ENCODE measurements at places on chromosomes 7 and 10.

GRCh38 chr10:91247360-91248111 lies 27.1 kb downstream of the PCGF5 start:
- DNase-seq, result no peak

- DNase-seq, result no peak
These were observed 129.1 kb upstream of the PPP1R3A start for GRCh38 chr7:114047889-114048288.

- no peak for DNase-seq
These were observed 139.2 kb upstream of the TMEM168 start for GRCh38 chr7:112929421-112929820.

GRCh38 chr7:898855-899681 lies 22.7 kb downstream of the GET4 start:
- DNase-seq, result no peak

DNA sequence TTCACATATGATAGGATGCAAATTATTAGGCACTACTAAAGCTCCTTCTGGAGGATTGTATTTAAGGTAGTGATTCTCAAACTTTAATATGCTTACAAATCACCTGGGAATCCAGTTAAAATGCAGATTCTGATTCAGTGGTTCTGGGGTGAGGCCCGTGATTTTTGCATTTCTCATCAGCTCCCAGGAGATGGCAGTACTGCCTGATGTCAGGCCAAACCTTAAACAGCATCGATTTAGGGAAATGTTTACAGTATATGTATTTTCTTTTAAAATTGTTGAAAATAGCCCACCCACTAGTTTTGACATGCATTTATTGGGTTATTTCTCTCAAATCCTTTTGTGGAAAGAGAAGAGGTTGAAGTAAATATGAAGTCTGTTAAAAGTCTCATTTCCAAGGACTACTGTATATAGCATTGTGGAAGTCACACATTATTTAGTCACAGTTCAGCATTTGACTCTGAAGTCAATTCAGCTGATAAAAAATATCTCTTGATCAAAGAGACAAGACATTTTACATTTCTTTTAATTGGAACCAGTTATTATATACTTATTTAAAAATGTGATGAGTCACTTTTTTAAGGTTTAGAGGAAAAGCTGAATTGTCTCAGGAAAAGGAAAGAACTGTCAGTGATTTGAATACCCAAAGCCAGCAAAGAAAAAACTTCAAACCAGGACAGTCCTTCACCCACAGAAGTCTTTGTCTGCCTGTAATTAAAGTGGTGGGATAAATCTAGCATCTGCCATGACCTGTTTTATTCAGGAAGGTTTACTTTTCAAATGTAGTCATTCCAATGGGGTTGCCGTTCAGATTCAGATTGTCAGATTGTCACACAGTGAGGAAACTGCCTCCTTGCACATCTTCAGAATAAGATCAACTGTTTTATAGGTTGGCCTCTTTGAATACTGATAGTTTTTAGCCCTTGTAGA lies 21.1 kb upstream of the HBP1 start:
- no peak for DNase-seq

DNA sequence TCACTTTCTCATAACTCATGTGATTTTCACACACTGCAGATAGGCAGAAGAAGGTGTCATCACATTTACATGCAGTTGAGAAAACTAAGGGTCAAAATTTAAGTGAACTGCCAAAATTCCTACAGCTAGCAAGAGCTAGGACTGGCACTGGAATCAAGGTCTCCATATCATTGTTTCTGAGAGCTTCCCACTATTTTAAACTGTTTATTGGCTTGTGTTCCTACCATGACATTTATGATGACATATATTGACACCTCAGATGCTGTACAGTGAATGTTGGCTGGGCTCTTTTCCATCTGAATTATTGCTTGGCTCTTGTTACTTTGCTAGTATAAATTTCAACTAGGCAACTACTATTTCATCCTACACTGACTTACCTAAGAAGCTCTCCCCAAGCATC lies 2.0 kb downstream of the THSD7A start:
- no peak for DNase-seq

DNA sequence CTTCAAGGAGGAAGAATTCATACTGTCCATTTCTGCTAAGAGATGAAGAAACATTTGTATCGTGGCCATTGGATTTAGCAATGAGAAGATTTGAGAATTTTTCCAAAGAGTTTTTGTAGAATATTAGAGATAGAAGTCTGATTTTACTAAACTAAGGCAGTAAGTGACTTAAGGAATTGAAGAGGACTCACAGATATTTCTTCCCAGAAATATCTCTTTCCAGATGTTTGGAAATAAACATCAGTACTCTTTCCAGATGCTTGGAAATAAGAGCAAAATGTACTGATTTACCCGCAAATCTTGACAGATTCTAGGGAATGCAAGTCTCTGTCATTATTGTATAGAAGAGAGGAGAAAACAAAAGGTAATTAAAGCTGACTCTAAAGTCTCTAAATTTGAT lies 91.3 kb downstream of the IMMP2L start:
- no peak for DNase-seq

DNA sequence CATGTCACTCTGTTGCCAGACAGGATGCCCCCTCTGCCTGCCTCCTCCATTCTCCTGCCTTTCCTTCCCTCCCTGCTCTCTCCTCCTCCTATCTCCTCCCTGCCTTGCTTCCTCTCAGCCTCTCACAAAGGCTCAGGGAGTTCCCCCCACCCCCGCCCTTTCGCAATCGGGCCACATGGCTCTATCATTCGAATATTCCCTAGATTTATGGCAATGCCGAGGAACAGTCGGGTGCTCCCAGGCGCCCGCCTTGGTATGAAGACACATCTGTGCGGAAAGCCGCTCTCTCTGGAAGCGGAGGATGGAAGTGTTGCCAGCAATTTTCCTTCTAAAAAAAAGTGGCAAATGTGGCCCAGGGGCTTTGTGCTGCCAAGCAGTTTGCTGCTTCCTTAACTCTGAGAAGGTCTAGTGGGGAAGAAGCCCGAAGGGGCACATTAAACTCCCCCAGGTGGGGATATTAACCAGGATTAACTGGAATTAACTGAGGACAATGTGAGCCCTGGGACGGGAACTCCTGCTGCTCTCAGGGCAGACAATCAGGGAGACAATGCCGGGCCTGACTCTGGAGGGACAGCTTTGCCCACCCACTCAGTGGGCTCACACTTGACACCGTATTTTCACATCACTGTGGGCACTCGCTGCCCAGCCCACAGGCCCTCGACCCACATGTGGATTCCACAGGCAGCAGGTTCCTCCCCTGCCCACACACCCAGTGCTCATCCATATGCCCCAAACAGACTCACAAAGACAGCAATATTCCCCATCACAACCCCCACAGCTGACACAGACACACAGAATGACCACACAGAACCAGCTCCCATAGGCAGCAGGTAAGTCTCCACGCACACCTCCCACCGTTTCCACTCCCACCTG lies 88.4 kb upstream of the SMNDC1 start:
- no peak for DNase-seq

DNA sequence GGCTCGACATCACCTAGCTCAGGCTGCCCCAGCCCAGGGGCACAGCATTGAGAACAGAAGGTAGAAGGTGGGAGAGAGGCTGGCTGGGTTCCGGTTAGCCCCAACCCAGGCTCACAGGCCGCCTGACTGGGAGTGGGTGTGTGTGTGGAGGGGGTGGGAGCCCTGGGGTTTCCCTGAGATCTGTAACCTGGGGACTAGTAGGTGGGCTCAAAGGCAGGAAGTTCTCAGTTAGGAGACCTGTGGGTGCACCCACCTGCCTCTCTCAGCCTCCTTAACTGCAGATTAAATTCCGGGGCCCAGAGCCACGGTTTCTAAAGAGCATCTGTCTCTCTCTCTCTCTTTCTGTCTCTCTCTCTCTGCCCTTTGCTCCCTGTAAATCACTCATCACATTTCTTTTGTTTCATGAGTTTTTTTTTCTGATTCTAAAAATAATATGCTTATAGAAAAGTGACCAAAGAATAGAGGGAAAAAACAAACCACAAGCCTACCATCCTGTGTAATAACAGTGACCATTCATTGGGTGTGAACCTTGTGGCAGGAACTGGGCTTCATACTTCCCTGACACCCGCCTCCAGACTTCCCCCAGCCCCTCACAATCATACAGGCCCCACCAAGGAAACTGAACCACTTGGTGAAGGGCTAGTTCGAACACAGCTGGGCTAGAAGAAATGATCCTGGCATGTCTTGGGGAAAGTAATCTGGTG lies 83.4 kb upstream of the SMNDC1 start:
- no peak for DNase-seq

DNA sequence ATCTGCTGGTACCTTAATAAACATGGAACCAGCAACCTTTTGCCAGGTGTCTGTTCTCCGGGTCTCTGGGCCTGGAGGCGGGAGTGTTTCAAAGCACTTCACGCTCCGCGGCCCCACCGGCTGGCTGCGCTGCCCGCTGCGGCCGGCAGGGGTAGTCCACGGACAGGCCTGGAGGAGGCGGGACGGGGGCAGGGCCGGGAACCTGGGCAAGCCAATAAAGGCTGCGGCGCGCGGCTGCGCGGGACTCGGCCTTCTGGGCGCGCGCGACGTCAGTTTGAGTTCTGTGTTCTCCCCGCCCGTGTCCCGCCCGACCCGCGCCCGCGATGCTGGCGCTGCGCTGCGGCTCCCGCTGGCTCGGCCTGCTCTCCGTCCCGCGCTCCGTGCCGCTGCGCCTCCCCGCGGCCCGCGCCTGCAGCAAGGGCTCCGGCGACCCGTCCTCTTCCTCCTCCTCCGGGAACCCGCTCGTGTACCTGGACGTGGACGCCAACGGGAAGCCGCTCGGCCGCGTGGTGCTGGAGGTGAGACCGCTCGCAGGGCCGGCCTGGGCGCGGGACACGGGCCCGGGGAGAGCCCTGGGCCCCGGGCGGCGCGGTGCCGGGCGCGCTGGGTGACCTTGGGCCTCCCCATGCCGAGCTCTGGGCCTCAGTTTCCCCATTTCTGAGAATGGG lies at the start of gene PPIF:
Gene PPIF, plus strand, starts transcription at position 244 of the 668 bp plus-strand sequence. Its CDS starts 80 bp downstream, at position 324.
- DNase-seq, result peak; percentile 66

DNA sequence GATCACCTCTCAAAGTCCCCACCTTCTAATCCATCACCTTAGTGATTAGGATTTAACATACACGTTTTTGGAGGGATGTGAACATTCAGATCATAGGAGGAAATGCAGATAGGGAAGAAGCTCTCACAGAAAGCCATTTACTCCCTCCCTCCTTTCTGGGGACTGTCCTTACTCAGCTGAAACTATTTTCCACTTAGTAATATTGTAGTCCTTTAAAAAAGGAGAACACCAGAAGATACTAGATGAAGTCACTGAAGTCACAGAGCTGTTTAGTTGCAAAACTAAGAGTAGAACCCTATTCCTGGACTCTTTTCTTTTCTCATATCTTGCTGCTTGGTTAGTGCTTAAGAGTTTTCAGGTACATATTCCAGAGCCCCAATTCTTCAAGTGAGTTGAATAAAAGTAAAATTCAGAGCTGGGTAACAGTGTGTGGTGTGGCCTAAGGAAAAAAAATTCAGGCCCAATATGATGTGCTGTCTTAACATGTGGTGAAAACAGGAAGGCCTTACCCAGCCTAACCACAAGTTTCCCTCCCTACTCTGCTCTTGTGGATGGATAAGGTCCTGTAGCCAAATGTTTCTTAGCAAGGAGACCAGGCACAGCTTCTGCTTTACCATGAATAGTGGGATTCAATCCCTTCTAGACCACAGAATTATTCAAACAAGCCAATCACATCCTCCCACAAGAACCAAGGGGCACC lies 135.7 kb downstream of the INHBA start:
- DNase-seq, result no peak

- DNase-seq, result no peak
These were observed 305.2 kb upstream of the ETV1 start for GRCh38 chr7:14294637-14295036.

DNA sequence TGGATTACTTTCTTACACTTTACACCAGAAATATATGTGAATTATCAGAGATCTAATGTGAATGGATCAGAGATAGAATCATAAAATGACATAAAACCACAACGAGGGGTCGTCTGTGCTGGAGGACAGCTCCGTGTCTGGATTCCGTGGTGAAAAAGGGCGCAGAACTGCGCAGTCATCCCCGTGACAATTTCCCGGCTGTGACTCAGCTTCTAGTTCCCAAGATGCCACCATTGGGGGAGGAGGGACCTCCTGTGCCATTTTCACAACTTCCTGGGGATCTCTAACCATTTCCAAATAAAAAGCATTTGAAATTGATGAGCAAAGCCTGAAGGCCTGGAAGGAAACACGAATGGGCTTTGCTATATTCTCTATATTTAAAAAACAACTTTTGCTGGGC lies 72.1 kb downstream of the PDGFA start:
- no peak for DNase-seq

DNA sequence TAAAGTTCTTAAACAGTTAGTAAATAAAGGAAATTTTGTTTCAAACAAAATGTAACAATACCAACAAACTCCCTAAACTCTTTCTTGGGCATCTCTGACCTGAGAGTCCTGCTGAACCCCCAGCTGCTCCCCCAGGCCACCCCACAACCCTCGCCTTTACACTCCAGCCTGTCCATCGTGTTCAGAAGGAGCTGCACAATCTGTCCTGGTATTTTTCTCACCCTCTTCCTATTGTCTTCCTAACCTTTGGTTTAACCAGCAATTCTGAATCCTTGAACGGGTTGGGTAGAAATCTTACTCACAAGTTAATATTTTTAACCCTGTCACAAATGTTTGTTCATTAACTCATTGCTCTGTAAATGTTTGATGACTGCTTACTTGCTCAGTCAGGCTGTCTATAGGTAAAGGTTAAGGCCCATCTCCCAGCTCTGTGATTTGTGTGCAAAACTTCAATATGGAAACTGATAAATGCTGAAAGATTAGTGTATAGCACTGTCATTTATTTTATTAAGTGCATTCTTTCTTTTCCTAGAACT lies 16.8 kb downstream of the SFRP4 start:
- DNase-seq, result no peak

GRCh38 chr10:98374217-98374985 lies 40.6 kb downstream of the PYROXD2 start:
- no peak for DNase-seq

- no peak for DNase-seq
These were observed 105.0 kb upstream of the AGR3 start for GRCh38 chr7:16986755-16987154.

- no peak for DNase-seq
These were observed 33.8 kb downstream of the FAM53B start for GRCh38 chr10:124710266-124710881.
